ENCODE measurements at places on chromosomes 13 and 19.
A peak's percentile ranks its signal among the peaks of the same experiment; 100 is the strongest.

- no peak for DNase-seq
These were observed 5.7 kb upstream of the NFIC start for GRCh38 chr19:3360421-3361383.

- no peak for DNase-seq
These were observed 27.5 kb upstream of the TMEM255B start for GRCh38 chr13:113731192-113732175.

DNA sequence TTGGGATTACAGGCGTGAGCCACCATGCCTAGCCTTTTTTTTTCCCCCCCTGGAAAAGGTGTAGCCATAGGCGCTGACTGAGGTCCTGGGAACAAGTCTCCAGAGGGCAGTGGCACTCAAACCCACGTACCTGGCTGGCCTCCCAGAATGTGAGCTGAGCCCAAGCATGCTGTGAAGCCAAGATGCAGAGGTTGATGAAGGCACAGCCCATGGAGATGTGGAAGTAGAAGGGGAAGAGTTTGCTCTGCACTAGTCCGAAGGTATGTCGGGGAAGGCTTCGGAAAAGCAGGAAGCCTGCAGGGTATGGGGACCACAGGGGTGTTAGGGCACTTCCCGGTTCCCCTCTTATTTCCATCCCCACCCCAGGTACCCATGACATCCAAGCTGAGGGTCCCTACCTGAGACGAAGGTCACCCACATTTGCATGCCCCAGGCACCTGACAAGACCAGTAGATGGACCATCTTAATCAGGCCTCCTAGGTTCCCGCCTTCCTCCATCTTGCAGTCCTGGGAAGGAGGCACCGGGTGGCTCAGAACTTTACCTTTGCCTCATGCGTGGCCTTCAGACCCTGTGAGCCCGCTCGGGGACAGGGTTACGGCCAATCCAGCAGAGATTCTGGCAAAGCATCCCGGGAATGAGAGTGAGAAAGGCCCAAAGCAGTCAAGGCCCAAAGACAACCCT, 805 bp downstream of the TMEM205 start:
- DNase-seq = no peak

DNA sequence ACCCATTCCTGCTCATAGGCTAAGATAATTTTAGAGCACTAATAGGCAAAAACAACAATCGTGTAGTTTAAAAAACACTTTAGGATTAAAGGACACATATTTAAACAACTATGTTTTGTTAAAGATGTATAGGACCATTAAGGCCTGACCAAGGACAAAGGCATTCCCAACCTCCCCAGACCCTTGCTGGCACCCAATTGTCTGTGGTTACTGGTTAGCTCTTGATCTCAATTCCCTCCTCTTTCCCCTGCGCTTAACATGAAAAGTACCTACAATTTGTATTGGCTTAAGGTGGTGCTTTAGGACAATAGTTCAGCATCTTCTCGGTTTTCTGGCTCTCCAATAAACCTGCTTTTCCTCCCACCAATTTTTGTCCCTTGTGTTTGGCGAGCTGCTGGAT, 51.0 kb downstream of the TEX26 start:
- no peak for DNase-seq

GRCh38 chr13:27791146-27791900, 960 bp upstream of the GSX1 start:
- DNase-seq = no peak

- DNase-seq = no peak
These were observed 28.2 kb upstream of the CYSLTR2 start for GRCh38 chr13:48625413-48626076.

GRCh38 chr19:35468637-35469036, 20.6 kb downstream of the FFAR2 start:
- no peak for DNase-seq

DNA sequence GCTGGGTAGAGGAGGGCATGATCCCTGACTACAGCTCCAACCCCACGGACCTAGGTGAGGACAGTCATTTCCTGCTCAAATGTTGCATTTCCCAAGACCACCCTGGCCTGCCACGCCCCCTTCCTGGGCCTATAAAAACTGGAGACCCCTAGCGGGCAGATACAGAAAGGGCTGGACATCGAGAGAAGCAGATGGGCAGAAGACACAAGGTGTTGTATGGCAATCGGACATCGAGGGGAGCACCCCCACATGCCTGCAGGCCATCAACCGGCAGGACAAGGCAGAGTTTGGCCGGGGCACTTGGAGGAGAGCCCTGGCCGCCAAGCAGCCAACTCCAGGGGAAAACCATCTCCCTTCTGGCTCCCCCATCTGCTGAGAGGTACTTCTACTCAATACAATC, 746.4 kb downstream of the PCDH9 start:
- no peak for DNase-seq

- no peak for DNase-seq
These were observed 57.3 kb upstream of the POMP start for GRCh38 chr13:28601581-28601980.

DNA sequence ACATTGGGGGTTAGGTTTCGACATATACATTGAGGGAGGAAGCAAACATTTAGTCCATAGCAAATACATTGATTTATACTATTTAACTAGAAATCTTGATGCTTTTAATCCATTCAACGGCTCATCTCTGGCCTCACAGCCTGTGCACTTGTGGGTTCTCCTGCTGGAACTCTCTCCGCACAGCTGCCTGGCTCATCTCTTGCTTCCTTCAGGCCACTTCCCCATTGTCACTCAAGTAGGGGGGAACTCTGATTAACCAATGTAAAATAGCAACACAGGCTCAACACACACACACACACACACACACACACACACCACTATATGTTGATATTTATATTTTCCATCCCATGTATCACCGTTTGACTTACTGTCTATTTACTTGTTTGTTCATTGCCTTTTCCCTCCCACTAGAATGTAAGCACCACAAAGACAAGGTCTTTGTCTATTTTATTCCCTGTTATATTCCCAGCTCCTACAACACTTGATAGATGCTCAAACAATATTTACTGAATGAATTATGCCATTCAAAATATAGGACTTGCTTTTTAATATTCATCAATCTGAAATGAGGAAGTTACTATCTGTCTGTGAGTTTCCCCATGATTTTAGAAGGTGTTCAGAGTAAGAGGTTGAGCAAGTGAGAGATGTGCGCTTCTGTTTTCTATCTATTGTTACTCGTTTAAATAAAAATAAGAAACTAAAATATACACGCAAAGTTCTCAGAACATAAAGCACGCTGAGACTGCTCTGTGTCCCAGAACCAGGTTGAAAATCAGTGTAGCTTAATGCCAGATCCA, 29.8 kb upstream of the PABPC3 start:
- no peak for DNase-seq

GRCh38 chr19:41386442-41386841, 10.1 kb downstream of the TMEM91 start:
- no peak for DNase-seq

- DNase-seq = no peak
These were observed 54.0 kb upstream of the DOCK9 start for GRCh38 chr13:99031832-99032231.

DNA sequence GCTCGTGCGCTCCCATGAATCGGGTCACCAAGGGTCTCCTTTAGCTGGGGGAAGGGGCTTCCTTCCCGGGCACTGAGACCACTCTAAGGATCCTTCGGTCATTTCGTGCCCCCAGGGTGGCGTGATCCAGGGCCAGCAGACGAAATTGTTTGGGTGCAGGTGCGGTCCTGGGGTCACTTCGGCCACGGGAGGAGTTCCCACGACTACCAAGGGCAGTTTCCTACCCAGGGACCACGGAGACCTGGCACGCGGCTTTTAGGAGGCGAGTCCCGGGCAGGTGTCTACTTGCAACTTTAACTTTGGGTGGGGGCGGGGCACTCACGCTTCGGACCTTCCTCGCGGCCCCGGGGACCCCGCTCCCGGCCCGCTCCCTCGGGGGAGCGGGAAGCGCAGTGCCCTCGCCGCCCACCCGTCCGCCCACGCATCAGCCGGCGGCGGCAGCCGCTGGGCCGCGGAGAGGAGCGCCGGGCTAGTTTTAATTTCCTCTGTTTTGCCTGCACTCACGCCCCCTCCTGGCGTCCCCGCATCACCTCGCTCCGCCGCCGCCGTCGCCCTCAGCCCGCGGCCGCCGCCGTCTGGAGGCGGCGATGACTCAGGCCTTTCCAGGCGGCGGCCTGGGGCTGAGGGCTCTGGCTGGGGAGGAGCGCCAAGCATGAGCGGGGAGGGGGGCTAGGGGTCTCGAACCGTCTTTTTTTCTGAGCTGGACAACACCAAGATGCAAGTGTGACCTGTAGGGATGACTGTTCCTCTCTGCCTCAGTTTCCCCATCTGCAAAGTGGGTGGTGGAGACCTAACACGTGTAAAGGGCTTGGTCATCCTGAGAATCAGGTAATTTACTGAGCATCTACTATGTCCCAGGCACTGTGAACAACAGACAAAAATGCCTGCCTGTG, 21.8 kb downstream of the OLFM2 start:
- no peak for DNase-seq

DNA sequence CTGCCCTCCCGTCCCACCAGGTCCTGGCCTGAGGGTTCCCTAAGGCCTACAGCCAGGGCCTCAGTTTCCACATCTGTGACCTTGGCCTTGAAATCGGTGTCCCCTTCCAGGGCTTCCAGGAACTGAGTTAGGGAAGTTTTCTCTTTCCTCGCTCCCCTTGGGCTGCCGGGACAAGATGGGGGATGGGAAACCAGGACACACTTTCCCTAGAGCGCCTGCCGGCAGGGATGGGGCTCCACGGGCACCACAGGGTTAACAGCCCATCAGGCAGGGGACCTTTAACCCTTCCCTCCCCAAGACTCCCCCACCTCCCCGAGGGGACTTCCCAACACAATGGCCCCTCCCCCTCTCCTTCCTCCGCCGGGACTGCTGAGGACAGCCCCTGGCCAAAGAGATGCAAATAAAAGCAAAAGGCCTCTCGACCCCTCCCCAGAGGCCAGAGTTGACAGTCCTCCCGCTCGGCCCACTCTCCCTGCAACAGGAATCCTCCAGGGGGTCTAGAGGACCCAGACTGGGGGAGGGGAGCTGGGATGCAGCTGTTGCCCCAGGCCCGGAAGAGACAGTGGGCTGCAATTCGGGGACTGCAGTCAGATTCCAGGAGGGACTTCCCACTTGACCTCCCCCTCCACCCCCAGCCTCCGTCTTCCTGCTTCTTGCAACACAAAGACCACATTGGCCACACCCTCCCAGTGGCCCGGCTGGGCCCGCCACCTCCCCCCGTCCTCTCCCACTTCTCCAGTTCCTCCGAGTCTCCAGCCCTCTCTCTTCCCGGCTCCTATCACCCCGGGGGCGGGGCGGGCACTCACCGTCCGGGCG, 3.4 kb downstream of the BBC3 start:
- DNase-seq = no peak

GRCh38 chr19:28437390-28438346, 775.3 kb downstream of the UQCRFS1 start:
- no peak for DNase-seq

GRCh38 chr13:109494925-109495369, 291.4 kb downstream of the IRS2 start:
- no peak for DNase-seq

- no peak for DNase-seq
These were observed 8.2 kb downstream of the CADM4 start for GRCh38 chr19:43631491-43631890.

DNA sequence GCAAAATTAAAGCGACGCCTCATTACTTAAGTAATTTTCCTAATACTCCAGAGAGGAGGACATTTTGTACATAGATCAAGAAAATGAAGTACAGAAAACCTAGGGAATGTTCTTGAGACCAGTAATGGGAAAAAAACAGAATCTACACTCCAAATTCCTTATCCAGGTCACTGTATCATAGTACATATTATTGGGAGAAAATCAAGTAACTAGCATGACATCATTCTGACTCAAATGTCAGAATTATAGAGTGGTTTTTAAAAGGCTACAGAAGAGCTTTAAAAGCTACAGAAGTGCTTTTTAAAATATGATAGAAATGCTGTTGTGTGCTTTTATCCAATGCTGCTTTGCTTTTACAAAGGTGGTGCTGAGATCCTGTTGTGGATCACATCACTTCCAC, 86.3 kb upstream of the SLC15A1 start:
- peak; percentile 40 for DNase-seq

GRCh38 chr19:4713384-4713951, 10.2 kb downstream of the DPP9 start:
- no peak for DNase-seq

DNA sequence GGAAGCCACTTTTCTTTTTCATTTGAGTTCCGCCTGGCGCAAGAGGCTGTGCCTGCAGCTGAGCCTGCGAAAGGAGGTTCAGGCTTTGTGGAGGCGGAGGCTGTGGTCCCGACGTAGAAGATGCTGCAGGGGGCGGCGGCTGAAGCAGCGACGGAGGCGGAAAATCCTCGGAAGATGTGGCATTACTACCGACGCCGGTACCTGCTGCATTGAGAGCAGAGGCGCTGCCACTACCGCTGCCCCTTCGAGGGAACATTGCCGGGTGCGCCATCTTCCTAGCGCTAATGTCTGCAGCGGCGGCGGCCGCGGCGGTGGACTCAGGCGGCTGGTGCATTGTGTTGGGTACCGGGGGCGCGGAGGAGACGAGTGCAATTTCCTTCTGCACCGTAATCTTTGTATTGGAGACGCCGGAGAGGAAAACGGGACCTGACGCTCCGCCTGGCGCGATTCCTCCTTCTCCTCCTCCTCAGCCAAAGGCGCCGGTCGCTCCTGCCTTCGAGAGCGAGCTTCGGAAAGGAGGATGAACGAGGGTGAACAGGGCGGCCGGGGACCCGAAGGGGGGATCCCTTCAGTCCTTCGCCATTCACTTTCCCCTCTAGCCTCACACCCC, at the start of gene TSC22D1:
TSS of gene TSC22D1 (minus strand) at position 590 of the 610 bp plus-strand sequence. CDS start at position 334, 256 bp downstream.
- DNase-seq = no peak

DNA sequence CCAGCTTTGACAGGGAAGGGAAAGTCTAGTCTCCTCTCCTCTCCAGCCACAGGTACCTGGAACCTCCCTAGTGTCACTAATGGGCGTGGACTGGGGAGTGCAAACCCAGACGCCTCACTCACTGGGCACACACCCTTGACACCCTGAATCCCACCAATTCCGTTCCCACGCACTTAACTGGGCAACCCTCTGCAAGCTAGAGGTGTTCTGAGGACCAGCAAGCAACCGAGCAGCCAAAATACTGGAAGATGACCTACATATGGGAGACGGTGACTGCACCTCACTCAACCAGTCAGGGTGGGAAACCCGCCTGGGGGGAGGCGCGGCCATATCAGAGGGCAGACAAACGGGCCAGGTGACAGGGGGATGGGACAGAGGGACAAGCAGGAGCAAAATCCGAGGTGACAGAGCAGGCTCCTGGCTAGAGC, 991 bp downstream of the ABHD17A start:
- DNase-seq = no peak

GRCh38 chr19:23263870-23264590, 13.8 kb upstream of the ZNF724 start:
- no peak for DNase-seq

GRCh38 chr19:49590971-49591730, at the start of gene PRR12:
Gene PRR12 (plus strand): TSS chr19:49591182. CDS start chr19:49591655, 473 bp downstream.
- no peak for DNase-seq

DNA sequence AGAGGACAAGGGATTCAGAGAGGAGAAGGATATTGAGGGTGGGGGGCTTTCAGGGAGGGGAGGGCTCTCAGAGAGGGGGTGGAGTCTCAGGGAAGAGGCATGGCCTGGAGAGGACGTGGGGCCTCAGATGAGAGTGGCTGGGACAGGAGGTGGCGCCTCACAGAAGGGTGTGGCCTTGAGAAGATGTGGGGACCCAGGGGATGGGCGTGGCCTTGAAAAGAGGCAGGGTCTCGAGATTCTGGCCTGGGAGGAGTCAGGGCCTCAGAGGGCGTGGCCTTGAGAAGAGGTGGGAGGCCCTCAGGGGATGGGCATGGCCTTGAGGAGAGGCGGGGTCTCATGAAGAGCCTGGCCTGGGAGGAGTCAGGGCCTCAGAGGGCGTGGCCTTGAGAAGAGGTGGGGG, 23.7 kb upstream of the TNFSF14 start:
- DNase-seq = no peak

- no peak for DNase-seq
These were observed 2.8 kb upstream of the CDX2 start for GRCh38 chr13:27971776-27972477.
